ENCODE measurements at places on chromosomes 1 and 21. TPM values are rescaled to one million over a fixed set of nuclear protein-coding genes. Genes with fewer than 3 reads are reported as not detected.

DNA sequence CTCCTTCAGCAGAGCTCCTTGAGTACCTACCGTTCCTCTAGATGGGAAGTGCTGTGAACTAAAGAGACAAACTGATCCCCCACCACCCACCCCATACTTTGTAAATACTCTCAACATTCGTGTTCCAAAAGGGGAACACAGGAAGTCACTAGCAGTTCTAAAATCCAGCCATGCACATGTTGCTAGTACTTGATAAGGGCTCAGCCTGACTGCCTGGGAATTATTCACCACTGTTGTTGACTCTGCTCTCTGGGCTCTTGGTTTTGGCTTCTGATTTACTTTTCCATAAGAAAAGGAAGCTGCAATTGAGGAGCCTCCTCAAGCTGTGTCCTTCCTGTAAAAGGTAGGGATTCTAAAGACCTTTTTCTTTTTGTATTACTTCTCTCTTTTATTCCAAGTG lies 67.5 kb downstream of the IVNS1ABP start:
- no peak for DNase-seq

DNA sequence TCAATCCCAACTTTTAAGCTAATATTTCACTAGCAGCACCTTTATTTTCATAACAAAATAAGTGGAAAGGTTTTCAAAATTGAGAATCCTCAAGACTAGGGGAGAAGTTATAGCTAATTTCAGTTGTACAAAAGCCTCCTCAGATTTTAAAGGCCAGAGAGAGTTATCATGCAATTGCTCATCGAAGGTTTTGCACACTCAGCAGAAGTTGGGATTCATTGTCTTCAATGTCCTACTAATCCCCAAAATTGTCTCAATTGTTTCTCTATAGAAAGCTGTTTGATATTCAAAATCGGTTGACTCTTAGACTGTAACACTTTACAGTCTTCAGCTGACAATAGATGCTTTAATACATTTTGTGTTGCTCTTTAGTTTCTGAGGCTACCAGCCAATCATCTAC lies 170.7 kb upstream of the TNR start:
- no peak for DNase-seq

- DNase-seq, result no peak
These were observed 637.2 kb downstream of the SMYD3 start for GRCh38 chr1:245869847-245870246.

The SPRR2E gene
- total RNA-seq, result not detected

The SFN gene
- total RNA-seq, result 0.18 TPM

Data from IMR-90 (cell line).